Activated CD8-positive, alpha-beta T cell treated with anti-CD3 and anti-CD28 coated beads for 36 hours (primary cell): ENCODE measurements at places on chromosomes 6 and 20.

DNA sequence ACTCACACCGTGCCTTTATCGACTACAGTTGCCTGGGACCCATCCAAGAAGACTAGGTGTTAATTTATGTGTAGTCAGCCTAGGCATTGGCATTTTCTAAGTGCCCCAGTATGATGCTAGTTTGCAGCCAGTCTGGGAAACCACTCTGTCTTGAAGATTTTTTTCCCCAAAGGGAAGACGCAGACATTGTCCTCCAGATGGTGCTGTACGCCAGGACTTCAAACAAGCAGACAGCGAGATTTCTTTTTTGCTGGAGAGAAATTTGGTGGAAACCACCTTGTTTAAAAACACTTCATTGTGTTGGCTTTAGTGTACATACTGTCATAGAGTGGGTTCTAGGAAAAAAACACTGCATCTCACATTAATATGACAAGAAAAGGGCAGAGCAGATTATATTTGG lies 30.0 kb downstream of the ALDH5A1 start:
- DNase-seq = peak; percentile 35
- H3K4me1 ChIP-seq = peaks cover 8% of the 10 kb centered on the region
- H3K27me3 ChIP-seq = no peaks in the 10 kb centered on the region
- no peak overlapping the region for H3K4me3 ChIP-seq
- H3K36me3 ChIP-seq = peaks cover 4% of the 10 kb centered on the region

- DNase-seq = peak; percentile 17
- H3K4me3 ChIP-seq = peak within 1 kb of the TSS; percentile 45
- no peaks in the 10 kb centered on the region for H3K36me3 ChIP-seq
Observed at GRCh38 chr20:36154700-36155628, at the start of gene EPB41L1. TSS of gene EPB41L1 (plus strand) at chr20:36154740. CDS start at chr20:36173778, 19,038 bp downstream.

DNA sequence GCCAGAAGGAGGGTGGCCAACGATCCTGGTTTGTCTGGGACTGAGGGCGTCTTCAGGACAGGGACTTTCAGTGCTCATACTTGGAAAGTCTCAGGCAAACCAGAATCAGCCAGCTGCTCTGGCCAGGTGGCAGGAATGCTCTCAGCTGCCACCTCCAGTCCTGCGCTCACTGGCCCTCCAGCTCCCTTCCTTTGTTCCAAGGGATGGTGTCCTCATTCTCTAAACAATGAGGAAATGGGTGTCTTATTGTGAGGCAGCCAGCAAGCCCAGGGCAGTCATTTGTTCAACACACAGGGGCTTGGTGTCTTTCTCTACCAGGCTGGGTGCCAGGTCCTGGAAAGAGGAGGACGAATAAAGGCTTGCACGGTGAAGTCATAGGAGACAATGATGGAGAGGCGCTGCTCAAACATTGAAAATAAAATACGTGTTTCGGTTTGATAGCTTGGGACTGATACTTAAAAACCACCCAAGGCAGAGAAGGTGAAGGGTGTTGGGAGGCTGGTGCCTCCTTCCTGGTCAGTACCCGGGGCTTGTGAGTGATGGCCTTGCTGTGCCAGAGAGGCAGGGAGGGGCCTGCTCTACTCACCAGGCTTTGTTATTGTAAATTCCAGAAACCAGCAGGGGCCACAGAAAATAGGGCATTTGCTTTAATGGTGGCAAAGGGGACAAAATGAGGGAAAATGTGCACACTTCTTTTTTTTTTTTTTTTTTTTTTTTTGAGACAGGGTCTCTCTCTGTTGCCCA lies 11.3 kb upstream of the TMEM181 start:
- no peaks in the 10 kb centered on the region for H3K4me1 ChIP-seq
- no peak for DNase-seq
- H3K4me3 ChIP-seq = no peak overlapping the region

DNA sequence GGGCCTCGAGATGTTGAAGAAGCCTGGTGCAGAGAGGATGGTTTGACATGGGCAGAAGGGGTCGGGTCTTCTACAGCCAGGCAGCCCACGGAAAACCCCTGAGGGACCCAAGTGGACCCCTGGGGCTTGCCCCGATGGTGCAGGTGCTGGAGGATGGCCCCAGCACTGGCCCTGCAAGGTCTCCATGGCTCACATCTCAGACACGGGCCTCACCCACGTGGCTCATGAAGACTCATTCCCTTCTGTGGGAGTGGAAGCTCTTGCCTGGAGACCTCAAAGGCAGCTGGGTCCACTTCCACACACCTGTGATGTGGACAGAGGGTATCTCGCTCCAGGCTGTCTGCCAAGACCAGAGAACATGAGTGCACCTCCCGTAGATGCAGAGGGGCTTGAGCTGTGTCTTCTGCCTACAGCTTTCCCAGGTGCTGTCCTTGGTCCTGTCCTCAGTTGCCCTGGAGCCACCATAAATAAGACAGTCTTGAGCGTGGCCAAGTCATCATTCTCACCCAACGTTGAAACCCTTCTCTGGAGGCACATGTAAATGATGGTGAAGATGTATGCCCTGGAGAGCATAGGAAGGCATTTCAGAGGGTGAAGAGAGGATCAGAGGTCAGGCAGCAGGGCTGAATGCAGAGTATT lies 108.0 kb downstream of the SYNDIG1 start:
- no peak for DNase-seq
- H3K4me3 ChIP-seq = no peak overlapping the region
- H3K27ac ChIP-seq = no peak overlapping the region
- peaks cover 2% of the 10 kb centered on the region for H3K27me3 ChIP-seq
- H3K4me1 ChIP-seq = no peaks in the 10 kb centered on the region

- no peak for DNase-seq
- no peaks in the 10 kb centered on the region for H3K4me1 ChIP-seq
- H3K4me3 ChIP-seq = no peak overlapping the region
- H3K36me3 ChIP-seq = no peaks in the 10 kb centered on the region
Observed at GRCh38 chr20:53048387-53048786, 76.2 kb downstream of the TSHZ2 start.

DNA sequence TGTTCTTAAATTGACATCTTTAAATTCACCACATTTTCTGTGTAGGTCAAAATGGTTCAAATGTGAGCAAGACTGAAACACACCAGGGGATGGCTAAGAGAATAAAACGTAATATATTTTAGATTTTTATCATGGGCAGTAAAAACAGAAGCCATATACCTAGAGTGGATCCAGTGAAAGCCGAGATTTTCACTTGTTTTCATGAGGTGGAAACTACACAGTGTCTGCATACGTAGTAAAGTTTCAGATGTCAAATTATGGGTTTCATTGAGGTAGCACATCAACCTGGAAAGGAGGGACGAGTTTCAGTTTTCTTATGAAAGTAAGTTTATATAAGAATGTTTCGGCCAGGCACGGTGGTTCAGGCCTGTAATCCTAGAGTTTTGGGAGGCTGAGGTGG lies 25.9 kb downstream of the METTL24 start:
- no peak overlapping the region for H3K4me3 ChIP-seq
- no peaks in the 10 kb centered on the region for H3K36me3 ChIP-seq
- no peak for DNase-seq
- no peak overlapping the region for H3K27ac ChIP-seq

GRCh38 chr20:15196547-15197255 lies 859.3 kb upstream of the FLRT3 start:
- no peaks in the 10 kb centered on the region for H3K27me3 ChIP-seq
- no peaks in the 10 kb centered on the region for H3K36me3 ChIP-seq
- no peak for DNase-seq
- H3K4me1 ChIP-seq = peaks cover 4% of the 10 kb centered on the region
- no peak overlapping the region for H3K27ac ChIP-seq

DNA sequence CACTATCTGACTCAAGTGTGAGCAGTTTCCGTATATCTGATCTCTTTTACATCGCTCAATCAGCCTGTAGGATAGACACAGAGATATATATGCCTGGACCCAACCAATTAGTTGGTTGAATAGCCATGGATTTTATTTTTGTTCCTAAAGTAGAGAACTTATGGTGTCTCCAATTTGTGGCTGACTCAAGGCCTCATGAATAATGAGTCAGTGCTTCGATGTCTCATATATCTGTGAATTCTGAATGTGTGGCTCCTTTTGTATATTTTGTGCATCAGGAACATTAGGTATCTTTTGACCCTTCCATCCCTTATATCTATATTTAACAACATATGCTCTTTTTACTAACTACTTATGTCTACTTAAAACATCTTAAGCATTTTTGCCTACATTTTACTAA lies 64.5 kb downstream of the OR2B2 start:
- H3K36me3 ChIP-seq = no peaks in the 10 kb centered on the region
- no peak for DNase-seq
- no peak overlapping the region for H3K4me3 ChIP-seq
- H3K27me3 ChIP-seq = peaks cover 4% of the 10 kb centered on the region

- peaks cover 26% of the 10 kb centered on the region for H3K36me3 ChIP-seq
- H3K4me3 ChIP-seq = no peak overlapping the region
- peaks cover 54% of the 10 kb centered on the region for H3K4me1 ChIP-seq
- H3K27me3 ChIP-seq = no peaks in the 10 kb centered on the region
Observed at GRCh38 chr20:17663040-17663399, 19.0 kb downstream of the RRBP1 start.

- no peak overlapping the region for H3K4me3 ChIP-seq
- peaks cover 4% of the 10 kb centered on the region for H3K27me3 ChIP-seq
- no peaks in the 10 kb centered on the region for H3K4me1 ChIP-seq
Observed at GRCh38 chr20:17720755-17721154, 21.0 kb downstream of the BANF2 start.

DNA sequence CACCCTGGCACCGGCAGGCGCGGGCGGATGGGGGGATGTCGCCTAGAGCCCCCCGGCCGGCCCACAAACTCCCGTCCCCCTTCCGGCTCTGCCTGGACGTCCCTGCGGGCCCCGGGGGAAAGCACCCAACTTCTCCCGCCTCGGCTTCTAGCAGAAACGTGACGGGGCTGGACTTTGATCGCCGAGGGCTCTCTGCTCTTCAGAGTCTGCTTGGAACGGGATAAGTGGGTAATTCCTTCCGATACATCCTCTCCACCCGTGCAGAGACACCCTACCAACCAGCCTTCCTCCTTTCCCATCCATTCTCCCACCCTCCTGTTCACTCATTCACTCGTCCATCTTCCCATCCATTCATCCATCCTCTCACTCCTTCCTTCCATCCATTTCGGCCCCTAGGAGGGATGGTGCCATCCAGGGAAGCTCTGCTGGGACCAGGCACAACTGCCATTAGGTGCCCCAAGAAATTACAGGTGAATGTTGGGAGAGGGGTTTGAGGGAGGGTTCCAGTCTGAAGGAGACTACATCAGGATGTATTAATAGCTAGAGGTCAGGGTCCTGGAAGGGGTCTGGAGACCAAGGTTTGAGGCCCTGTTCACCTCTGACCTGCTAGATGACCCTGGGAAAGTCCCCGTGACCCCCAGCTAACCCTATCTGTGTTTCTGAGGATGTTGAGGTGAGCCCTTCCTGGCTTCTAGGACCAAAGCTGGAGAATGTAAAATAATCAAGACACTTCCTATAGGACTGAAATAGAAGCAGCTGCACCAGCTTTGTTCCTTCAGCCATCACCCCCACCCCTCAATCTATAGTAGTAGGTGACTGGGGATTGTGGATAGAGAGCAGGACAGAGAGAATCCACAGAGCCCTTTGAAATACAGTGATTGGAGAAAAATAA lies 538 bp downstream of the TTLL9 start:
- DNase-seq = no peak
- no peaks in the 10 kb centered on the region for H3K36me3 ChIP-seq
- H3K4me1 ChIP-seq = peaks cover 8% of the 10 kb centered on the region
- peaks cover 31% of the 10 kb centered on the region for H3K27me3 ChIP-seq
- peak overlapping the region; percentile 65 for H3K4me3 ChIP-seq

GRCh38 chr6:19463250-19463649 lies 373.9 kb upstream of the ID4 start:
- H3K4me3 ChIP-seq = no peak overlapping the region
- no peak overlapping the region for H3K27ac ChIP-seq
- no peaks in the 10 kb centered on the region for H3K36me3 ChIP-seq
- no peaks in the 10 kb centered on the region for H3K4me1 ChIP-seq
- no peak for DNase-seq

DNA sequence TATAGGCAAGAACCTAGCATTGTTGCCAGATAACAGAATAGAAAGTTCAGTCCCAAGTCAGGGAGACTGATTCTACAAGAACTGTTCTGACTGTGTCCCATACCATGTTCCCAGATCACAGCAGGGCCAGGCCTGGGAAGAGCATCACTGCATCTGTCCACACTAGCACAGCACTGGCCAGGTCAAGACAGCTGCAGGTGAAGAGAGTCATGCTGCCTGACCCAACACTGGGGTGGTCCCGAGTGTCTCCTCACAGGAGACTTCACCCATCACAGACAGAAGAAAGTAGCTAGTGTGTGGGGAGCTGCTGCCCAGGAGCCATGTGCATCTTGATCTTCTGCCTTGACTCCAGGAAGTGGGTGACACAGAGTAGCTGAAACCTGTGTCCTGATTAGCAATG lies 1.3 kb upstream of the CST9L start:
- no peak for DNase-seq
- H3K4me1 ChIP-seq = no peaks in the 10 kb centered on the region
- H3K27me3 ChIP-seq = peaks cover 1% of the 10 kb centered on the region

DNA sequence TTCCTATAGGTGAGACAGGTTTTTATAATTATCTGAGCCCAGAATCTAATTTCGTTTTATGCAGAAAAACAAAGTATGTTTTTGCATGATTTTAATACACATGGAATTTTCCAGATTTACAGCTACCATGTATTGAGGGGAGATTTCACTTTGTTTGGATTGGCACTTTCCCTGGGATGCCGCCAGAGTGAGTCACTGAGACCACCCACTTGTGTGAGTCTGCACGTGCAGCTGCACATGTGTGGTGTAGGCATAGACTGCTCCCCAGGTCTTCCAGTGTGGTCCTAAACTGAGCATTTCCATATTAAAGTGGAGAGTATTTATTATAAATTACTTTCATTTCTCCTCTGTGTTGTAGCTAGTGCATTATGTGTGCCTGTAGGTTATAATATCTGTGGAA lies 186.8 kb downstream of the UBE3D start:
- no peak overlapping the region for H3K27ac ChIP-seq
- H3K4me3 ChIP-seq = no peak overlapping the region
- H3K4me1 ChIP-seq = no peaks in the 10 kb centered on the region

- no peak for DNase-seq
- peaks cover 28% of the 10 kb centered on the region for H3K36me3 ChIP-seq
- no peak overlapping the region for H3K4me3 ChIP-seq
Observed at GRCh38 chr20:17655286-17655651, 26.8 kb downstream of the RRBP1 start.

DNA sequence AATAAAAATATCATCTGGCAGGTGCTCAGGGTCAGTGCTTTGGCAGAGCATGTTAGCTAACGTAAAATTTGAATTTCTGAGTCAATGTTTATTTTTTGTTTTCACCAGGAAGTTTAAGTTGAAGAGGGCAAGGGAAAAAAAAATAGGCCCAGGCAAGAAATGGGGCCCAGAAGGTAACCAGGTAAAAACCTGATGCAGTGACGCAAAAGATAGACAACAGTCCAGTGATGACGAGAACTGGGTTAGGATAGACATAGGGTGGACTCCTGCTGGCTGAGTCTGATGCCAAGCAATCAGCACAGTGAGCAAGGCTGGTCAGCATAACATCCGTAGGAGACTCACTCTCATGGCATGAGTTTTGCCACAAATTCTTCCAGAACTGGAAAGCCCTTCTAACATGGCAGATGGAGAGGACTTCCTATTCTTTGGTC lies 42.2 kb downstream of the ZHX3 start:
- no peak overlapping the region for H3K4me3 ChIP-seq
- no peaks in the 10 kb centered on the region for H3K27me3 ChIP-seq
- no peak overlapping the region for H3K27ac ChIP-seq
- H3K4me1 ChIP-seq = peaks cover 16% of the 10 kb centered on the region
- DNase-seq = no peak

GRCh38 chr20:63736893-63737694 lies 630 bp downstream of the LIME1 start:
- no peaks in the 10 kb centered on the region for H3K27me3 ChIP-seq
- peaks cover 26% of the 10 kb centered on the region for H3K4me1 ChIP-seq
- peak overlapping the region; percentile 79 for H3K27ac ChIP-seq
- H3K4me3 ChIP-seq = peak overlapping the region; percentile 72
- DNase-seq = peak; percentile 75
